Stimulated activated CD8-positive, alpha-beta memory T cell treated with anti-CD3 and anti-CD28 coated beads, Interleukin-15, amount 100 ng/mL, for 4 hours (primary cell): ENCODE measurements at places on chromosomes 1 and 21.

DNA sequence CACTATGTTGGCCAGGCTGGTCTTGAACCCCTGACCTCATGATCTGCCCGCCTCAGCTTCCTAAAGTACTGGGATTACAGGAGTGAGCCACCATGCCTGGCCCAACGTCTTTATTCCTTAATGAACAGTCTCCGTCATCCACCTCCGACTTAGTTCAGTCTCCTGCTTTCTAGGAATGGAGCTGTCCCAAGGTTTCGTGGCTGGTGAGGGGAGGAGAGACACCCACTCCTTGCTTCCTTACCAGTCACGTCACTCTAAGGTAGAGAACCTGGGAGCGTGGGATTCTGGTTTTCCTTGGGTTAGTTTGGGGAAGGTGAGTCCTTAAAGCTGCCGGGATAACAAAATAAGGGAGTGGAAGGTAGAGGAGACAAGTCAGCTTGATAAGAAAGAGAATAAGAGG, 55.0 kb upstream of the ATP2B4 start:
- no peak for DNase-seq

- DNase-seq, result no peak
Observed at GRCh38 chr1:116115476-116116439, 4.6 kb downstream of the MAB21L3 start.

- DNase-seq, result no peak
Observed at GRCh38 chr1:189175889-189176288, 1301.8 kb downstream of the BRINP3 start.

DNA sequence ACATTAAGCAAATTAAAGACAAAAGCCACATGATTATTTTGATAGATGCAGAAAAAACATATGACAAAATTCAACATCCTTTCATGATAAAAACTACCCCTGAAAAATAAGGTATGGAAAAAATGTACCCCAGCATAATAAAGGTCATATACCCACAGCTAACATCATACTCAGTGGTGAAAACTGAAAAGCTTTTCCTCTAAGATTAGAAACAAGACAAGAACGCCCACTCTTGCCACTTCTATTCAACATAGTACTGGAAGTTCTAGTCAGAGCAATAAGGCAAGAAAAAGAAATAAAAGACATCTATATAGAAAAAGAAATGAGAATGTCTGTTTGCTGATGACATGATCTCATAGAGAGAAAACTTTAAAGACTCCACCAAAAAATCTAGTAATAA, 20.7 kb downstream of the ERO1B start:
- DNase-seq, result no peak

GRCh38 chr1:24896176-24896575, 33.9 kb downstream of the RUNX3 start:
- DNase-seq, result no peak

- no peak for DNase-seq
Observed at GRCh38 chr21:46355161-46356004, 31.4 kb downstream of the PCNT start.

- DNase-seq, result no peak
Observed at GRCh38 chr1:59410457-59410856, 113.6 kb downstream of the FGGY start.

DNA sequence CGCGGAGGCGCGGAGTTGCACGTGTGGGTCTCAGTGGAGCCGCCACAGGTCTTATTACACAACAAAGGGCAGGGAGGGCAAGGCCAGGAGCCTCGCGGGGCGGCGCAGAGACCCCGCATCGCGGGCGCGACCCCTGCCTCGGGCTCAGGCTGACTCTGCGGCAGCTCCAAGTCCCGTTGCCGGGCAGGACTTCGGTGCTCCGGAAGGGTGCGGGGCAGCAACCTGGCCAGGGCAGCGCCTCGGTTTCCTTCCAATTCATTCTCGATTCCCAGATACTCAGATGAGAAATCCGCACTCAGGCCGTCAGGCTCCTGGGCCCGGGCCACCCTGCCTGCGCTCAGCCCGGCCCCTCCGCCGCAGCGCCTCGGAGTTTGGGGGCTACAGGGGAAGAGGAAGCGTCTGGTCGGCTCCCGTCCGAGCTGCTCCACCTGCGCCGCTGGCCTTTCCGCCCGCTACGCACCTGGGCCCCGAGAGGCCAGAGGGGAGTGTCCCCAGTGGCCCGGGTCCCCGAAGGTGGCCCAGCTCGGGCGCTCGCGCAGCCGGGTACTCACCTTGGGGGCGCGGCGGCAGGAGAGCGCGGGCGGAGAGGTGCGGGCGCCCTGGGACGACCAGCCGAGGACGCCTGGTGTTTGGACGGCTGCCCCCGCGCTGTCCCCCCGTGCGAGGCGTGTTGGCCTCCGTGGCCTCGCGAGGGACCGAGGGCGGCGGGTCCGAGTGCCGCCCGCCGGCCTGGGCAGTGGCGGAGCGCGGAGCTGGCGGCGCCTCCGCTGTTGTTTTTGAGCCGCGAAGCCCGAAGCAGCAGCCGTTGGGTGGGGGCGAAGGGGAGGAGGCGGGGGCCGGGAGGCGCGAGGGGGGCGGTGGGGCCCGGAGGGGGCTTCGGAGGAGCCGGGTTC, 1.1 kb upstream of the PRDM16 start:
- no peak for DNase-seq

GRCh38 chr1:1491601-1492000, 20.0 kb downstream of the ATAD3B start:
- no peak for DNase-seq

- DNase-seq, result no peak
Observed at GRCh38 chr1:26949266-26949925, 10.9 kb downstream of the KDF1 start.

GRCh38 chr1:101474039-101474665, 237.3 kb downstream of the S1PR1 start:
- DNase-seq, result no peak

DNA sequence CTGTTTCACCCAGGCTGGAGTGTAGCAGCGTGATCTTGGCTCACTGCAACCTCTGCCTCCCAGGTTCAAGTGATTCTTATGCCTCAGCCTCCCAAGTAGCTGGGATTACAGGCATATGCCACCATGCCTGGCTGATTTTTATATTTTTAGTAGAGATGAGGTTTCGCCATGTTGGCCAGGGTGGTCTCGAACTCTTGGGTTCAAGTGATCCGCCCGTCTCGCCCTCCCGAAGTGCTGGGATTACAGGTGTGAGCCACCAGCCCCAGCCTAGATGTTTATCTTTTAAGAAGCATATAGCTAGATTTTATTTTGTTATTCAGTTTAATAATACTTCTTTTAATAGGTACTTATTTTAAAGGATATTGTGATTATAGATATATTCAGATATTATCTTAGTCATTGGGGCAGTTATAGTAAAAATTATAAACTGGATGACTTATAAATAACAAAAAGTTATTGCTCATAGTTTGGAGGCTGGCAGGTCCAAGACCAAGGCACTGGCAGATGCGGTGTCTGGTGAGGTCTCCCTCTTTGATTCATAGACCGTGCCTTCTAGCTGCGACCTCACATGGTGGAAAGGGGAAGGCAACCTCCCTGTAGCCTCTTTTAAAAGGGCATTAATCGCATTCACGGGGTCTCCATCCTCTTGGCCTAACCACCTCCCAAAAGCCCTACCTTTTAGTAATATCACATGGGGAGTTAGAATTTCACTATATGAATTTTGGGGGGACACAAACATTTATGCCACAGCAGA, 3.1 kb upstream of the KCNE2 start:
- DNase-seq, result no peak

- no peak for DNase-seq
Observed at GRCh38 chr21:46051821-46052675, 45.9 kb upstream of the COL6A2 start.

- no peak for DNase-seq
Observed at GRCh38 chr1:23799570-23800399, 769 bp downstream of the GALE start.

DNA sequence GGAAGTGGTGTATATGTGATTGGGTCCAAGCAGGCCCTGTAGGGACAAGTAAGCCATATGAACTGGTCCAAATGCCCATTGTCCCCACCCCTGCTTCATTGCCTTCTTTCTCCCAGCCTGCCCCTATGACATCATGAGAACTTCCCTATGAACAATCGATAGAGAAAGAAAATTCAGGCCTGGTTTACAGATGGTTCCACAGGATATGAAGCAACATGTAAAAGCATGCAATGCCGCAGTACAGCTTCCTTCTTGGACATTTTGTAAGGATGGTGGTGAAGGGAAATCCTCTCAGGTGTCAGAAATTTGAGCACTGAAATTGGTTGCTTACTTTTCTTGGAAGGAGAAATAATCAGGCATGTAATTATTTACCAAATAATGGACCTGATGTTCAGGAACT, 581.7 kb downstream of the MRPL39 start:
- no peak for DNase-seq

DNA sequence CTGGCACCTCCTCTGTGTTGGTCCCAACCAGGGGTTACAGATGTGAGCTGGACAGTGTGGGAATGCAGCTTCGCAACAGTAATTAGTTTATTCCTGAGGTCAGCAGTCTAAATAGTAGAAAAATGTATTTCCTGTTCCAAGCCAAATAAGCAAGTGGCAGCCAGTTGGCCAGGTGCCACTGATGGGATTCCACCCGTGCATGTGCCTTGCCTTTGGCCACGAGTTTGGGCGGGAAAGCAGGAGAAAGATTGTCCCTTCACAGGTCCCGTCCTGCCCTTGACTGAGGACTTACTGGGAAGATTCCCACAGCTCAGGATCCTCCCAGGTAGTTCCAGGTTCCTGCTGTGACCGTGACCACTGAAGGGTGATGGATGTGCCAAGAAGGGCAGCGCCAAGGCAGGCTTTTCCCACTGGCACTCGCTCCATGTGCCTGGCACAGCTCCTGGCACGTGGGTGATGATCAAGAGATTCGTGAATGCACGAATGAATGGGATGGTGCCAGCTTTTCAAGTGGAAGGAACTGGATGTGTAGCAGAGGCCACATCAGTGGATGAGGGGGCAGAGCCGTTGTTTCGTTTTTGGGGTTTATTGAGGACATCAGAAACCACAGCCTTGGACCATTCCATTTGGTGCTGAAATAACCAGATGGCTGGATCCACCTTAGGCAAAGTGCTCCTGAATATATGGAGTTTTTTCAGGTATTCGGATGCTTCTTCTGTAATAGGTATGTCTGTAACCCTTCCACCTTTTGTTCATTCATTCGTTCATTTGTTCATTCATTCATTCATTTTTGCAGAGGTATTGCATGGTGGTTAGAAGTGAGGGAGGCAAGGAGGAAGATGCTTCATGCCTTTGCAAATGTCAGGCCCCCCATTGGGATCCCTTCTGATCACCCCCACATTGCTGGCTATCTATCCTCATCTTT, 62.4 kb upstream of the WNT4 start:
- no peak for DNase-seq
